ENCODE measurements at places on chromosomes 1 and 21.

- DNase-seq: peak; percentile 96
Measured at GRCh38 chr1:37038227-37039093, 4.1 kb upstream of the GRIK3 start.

- no peak for DNase-seq
Measured at GRCh38 chr21:43806017-43806710, 16.8 kb downstream of the RRP1 start.

GRCh38 chr1:22163137-22163536 is 20.2 kb upstream of the WNT4 start:
- no peak for DNase-seq

- DNase-seq: no peak
Measured at GRCh38 chr1:89855413-89856123, 34.7 kb downstream of the LRRC8D start.

GRCh38 chr1:161073474-161074121 is 3.9 kb upstream of the ARHGAP30 start:
- DNase-seq: no peak

DNA sequence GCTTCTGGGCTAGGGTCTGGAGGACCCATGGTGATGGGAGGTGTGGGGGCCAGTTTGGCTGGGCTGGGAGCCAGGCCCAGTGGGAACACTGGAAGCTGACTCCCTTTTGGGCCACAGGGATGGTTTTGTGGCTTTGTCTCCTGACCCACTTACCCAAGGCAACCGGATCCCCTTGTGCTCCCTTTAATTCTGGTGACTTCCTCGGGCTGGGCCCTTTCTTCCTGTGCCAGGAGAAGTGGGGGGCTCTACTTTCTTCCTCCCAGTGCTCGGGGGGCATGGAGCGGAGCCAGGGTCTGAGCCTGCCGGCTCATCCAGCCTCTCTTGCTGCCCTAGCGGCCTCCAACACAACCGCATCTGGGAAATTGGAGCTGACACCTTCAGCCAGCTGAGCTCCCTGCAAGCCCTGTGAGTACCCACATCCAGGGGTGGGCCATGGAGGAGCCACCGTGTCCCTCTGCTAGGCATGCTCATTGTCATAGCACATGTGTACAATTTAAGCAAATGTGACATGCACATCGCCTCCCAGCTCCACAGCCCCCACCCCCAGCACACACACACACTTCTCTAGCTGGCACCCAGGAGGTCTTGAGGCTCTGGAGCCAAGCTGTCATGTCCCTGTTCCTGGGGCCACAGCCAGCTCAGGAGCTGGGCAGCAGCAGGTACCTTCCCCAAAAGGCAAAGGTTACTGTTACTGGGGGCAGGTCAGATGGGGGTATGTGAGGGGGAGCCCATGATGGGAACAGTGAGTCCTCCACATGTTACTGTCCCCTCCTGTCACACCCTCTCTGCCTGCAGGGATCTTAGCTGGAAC is 35.0 kb downstream of the UBE2T start:
- no peak for DNase-seq

- DNase-seq: no peak
Measured at GRCh38 chr1:27952147-27952546, 7.6 kb upstream of the XKR8 start.

DNA sequence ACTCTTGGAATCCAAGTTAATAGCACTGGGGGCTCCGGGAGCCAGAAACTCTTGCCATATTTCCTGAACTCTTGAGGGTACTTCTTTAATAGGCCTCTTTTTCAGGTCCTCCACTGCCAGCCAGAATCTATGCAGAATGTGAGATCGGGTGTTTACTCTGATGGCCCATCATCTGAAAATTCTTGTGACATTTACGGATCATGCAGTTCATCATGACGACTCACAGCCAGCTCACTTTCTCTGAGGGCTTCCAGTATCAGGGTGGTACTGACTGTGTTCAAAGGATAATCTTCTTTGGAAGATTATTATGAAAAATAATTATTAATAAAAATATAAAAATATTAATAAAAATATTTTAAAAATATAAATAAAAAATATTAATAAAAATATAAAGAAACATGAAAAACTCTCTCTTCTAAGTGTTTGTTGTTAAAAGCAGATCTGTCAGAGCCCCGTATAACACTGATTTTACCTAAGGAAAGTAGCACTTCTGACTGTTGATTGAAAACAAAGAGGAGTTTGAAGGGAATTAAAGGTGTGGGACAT is 194.3 kb upstream of the GREM2 start:
- no peak for DNase-seq

DNA sequence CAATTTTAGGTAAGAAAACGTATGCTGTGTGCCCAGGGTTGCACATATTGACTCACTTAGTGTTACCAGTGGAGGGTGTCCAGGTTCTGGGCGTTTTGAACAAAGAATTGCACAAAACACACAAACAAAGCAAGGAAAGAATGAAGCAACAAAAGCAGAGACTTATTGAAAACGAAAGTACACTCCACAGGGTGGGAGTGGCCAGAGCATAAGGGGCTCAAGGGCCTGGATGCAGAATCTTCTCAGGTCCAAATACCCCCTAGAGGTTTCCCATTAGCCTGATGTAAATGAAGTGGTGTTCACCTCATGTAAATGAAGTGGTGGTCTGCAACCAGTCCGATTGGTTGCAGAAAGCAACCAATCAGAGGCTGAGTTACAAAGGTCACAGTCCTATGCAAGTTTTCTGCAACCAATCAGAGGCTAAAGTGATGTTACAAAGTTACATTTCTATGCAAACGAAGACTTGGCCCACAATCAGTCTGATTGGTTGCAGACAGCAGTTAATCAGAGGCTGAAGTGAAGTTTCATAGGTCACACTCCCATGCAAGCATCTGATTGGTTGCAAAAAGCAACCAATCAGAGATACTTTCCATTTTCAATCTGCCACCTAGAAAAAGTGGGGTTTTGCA is 228.3 kb downstream of the ST6GALNAC3 start:
- no peak for DNase-seq

GRCh38 chr1:22815421-22816066 is 104.9 kb downstream of the EPHB2 start:
- peak; percentile 80 for DNase-seq

DNA sequence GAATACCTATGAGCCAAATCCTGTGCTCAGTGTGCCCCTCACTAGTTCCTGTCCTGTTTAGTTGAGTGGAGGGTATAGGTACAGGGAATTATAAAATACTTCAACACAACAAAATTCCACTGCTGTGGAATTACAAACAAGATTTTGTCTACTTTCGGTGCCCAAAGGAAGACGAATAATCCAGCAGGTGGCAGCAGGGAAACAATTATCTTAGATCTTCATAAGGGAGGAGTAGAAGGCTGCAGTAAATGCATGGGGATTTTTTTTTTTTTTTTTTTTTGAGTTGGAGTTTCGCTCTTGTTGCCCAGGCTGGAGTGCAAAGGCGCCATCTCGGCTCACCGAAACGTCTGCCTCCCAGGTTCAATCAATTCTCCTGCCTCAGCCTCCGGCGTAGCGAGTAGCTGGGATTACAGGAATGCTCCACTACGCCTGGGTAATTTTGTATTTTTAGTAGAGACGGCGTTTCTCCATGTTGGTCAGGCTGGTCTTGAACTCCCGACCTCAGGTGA is 2.0 kb upstream of the PIP5K1A start:
- DNase-seq: peak; percentile 35

GRCh38 chr1:246791303-246791918 is 67.2 kb downstream of the SCCPDH start:
- no peak for DNase-seq

DNA sequence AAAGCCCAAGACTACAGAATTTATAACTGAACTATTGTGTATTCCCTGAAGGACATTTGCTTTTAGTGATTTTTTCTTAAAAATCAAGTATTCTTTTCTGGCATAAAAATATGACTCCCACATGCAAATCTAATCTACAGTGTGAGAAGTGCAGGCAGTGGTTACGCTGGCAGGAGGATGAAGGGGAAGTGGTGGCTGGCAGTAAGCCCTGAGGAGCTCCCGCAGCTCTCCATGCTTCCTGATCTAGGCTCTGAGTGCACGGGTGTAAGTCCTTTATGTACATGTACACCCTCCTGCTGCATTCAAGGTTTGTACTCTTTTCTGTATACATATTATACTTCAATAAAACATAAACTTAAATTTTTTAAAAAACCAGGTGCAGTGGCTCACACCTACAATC is 67.5 kb upstream of the PRDX6 start:
- peak; percentile 72 for DNase-seq

DNA sequence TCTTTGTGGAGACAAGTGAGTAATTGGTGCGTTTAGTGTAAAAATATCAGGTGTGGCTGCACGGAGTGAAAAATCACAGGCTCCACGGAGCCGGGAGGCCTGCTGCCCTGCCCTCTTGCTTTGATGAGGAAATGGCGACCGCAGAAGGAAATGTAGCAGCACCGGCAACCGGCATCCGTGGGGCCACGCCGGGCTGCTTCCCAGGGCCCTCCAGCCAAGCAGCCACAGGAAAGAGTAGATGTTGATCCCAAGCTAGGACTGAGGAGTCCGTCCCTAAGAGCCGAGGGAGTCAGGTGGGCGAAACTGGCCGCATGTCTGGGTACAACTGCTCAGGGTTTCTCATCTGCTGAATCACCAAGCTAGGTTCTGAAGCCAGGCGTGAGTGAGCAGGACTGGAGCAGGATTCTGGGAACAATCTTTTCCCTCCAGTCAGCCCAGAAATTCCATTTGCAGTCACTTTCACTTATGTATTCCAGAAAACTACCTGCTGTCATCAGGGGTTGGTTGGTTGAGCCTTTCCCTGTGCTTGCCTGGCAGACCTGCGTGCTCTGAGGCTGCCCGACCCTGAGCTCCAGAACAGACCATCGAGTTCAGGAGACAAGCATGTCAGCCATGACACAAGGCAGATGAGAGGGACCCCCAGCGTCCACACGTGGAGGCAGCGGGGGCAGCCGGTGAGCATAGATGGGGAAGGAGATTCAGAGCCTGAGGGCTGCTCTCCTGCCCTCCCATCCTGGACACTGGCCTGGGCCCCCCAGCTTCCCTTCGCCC is 5.8 kb upstream of the ITGB2 start:
- DNase-seq: no peak

DNA sequence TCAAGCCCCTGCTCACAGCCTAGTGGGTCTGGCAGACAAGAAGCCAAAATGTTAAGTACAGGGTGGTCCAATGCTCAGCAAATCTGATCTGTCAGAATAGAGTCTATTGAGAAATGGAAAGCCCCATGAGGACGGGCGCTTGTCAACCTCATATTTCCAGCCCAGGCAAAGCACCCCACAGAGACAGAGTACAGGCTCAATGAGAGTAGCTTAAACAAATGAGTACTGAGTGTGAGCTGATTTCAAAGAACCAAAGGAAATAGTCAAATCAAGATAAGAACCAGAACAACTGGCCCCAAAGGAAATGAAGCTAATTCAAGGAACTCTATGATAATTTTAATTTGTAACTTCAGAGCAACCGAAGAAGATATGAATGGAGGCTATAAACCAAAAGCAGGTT is 44.6 kb upstream of the SLC30A1 start:
- DNase-seq: no peak

- no peak for DNase-seq
Measured at GRCh38 chr1:90911353-90911752, 110.5 kb downstream of the ZNF644 start.

DNA sequence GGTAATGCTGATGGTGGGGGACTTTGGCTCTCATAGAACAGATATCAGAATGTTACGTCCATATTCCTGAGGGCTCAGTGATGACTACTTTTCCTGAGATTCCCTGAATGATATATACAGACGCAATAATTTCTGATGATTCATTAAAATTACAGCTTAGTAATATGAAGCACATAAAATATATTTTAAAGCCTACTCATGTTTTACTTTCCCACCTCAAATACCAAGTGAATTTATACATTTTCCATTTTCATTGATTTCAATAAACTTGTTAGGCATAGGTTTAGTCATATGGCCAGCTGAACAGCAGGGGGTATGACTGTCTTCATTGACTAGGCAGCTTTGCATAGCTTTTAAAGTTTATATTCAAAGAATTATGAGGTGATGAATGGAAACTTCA is 26.2 kb upstream of the PDC start:
- no peak for DNase-seq

- DNase-seq: peak; percentile 45
Measured at GRCh38 chr21:41680444-41681347, 86.2 kb downstream of the RIPK4 start.

DNA sequence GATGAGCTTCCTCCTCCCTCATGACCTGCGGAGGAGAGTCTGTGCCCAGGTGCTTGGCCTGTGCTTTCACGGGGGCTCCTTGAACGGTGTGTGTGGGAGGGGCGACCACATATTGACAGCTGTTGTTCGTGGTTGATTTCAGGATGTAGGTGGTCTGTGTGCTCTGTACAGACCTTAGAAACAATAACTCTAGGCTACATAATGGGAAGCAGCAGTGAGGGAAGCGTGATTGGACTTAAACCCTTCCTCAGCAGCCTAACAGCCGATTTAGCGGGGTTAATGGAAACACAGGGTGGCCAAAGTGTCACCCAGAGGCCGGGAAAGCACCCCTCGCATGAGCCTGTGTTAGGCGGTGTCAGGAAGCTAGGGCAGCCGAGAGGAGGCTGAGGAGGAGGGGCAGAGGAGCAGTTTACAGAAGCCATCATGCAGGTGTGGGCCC is 56.0 kb downstream of the TBCE start:
- no peak for DNase-seq

DNA sequence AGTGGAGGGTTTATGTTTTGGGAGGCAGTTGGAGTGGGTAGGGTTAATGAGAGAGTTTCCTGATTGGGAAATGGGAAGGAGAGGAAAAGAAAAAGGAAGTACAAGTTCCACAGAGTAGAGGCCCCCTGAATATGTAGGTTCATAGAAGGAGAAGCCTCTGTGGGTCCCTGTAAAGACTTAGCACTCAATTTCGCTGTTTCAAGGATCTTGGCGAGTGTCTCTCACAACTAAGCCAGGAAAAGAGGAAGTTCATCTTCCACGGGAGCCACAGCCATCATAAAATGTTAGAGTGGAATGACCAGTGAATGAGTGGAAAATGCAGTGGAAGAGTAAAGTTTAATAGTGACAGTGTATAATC is 17.4 kb upstream of the DPYD start:
- no peak for DNase-seq

- no peak for DNase-seq
Measured at GRCh38 chr21:35086357-35086756, 37.3 kb upstream of the RUNX1 start.

GRCh38 chr1:113669988-113670387 is 89.3 kb downstream of the PHTF1 start:
- DNase-seq: no peak

- DNase-seq: no peak
Measured at GRCh38 chr1:208278638-208279037, 34.5 kb upstream of the PLXNA2 start.

- DNase-seq: peak; percentile 26
Measured at GRCh38 chr21:14382486-14382834, 486 bp downstream of the HSPA13 start.

GRCh38 chr1:22163564-22163963 is 20.7 kb upstream of the WNT4 start:
- DNase-seq: no peak

DNA sequence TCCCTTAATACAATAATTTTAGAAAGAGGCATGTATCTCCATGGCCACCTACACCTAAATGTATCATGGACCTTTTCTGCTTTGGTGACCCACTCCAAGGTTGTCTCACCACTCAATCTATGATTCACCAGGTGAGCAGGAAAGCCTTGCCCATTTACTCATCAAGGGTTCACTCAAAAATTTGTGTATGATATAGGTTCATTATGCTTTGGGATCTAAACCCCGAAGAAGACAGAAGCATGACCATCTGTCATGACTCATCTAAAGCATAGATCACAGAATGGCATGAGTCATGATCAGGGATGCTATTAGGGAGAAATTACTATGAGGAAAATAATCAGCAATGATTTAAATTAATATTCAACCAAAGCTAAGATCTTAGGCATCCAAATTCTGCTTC is 38.5 kb downstream of the PYHIN1 start:
- no peak for DNase-seq

GRCh38 chr1:168608796-168609715 is 32.7 kb downstream of the XCL1 start:
- no peak for DNase-seq

All from posterior cingulate gyrus (tissue), 11 donors.